ENCODE measurements at places on chromosomes 3 and 15. TPM values are rescaled to one million over a fixed set of nuclear protein-coding genes. Genes with fewer than 3 reads are reported as not detected.

GRCh38 chr3:9135526-9135925 is 113.9 kb downstream of the SRGAP3 start:
- H3K4me3 ChIP-seq = no peak overlapping the region
- H3K36me3 ChIP-seq = no peaks in the 10 kb centered on the region
- no peak overlapping the region for H3K27ac ChIP-seq
- no peak for DNase-seq
- peaks cover 5% of the 10 kb centered on the region for H3K27me3 ChIP-seq

DNA sequence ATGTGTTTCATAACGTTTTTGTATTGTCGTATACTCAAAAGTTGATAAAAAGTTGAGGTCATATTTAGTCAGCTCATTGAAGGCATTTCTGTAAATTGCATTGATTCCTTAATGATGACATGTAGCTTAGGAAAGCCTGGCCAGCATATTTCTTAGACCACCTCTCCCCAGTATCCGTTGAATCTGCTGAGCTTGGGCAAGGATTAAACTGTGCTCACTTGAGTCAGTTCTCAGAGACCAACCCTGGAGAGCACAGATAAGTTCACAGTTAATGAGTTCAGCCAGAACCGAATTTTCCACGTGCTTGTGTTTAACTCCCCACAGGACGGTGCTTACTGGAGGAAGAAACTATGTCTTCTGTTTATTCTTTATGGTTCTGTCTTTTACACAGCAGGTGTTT is 132.7 kb downstream of the SLC25A26 start:
- H3K27ac ChIP-seq = peak overlapping the region; percentile 100
- peak overlapping the region; percentile 85 for H3K4me3 ChIP-seq
- H3K36me3 ChIP-seq = no peaks in the 10 kb centered on the region

DNA sequence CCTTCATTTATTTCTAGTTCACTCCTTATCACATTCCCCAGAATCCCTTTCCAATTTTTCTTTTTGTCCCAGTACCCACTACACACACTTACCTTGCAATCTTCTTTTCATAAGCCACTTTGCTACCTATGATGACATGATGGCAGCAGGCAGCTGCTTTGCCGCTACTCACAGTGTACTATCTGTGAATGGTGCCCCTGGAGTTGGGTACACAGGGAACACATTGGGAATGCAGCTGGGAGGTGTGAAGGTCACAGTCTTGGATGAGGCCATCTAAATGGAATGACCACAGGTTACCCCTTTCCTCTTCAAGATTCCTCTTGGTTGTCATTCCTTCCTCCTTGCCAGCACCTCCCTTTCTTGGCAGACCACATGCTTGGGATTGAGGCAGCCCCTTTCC is 20.8 kb upstream of the TNIK start:
- peaks cover 17% of the 10 kb centered on the region for H3K4me1 ChIP-seq
- H3K4me3 ChIP-seq = peak overlapping the region; percentile 62
- no peaks in the 10 kb centered on the region for H3K27me3 ChIP-seq
- H3K36me3 ChIP-seq = no peaks in the 10 kb centered on the region

DNA sequence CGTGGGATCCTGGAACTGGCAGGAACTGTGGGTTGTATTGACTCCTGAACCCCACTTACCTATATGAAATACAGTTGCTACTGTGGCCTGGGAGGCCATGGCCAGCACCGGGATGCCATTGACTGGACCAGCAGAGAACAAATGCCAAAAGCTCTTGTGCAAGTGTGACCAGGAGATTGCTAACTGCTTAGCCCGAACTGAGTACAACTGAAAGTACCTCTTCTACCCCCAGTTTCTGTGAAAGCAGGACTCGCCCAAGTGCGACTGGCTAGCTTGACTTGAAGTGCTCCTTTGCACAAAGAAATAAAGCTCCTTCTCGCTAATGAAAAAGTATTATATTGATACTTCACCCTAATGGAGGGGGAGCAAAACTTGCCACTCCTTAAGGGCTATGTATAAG is 101.3 kb upstream of the ATP11B start:
- H3K36me3 ChIP-seq = no peaks in the 10 kb centered on the region
- peaks cover 8% of the 10 kb centered on the region for H3K27me3 ChIP-seq
- no peaks in the 10 kb centered on the region for H3K4me1 ChIP-seq
- no peak for DNase-seq
- no peak overlapping the region for H3K4me3 ChIP-seq

DNA sequence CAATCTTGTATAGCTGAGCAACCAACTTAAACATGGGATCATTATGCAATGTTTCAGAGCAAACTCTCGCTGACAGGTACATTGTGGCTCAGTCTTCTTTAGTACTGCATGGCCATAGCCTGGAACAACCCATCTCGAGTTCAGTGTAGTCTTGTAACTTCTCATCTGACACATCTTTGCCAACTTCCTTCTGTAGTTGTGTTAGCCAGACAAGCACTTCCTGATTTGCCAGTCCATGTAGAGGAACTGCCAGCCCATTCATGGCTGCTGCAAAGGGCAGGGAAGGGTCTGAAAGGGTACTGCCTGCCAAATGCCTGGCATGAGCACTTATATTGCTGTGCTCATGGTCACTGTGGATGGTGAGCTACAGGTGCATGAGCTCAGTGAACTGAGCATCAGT is 49.2 kb upstream of the CCDC54 start:
- no peaks in the 10 kb centered on the region for H3K4me1 ChIP-seq
- H3K36me3 ChIP-seq = no peaks in the 10 kb centered on the region
- peaks cover 3% of the 10 kb centered on the region for H3K27me3 ChIP-seq
- no peak overlapping the region for H3K4me3 ChIP-seq
- no peak for DNase-seq

GRCh38 chr3:57949785-57950615 is 58.2 kb upstream of the FLNB start:
- no peak overlapping the region for H3K4me3 ChIP-seq
- peaks cover 2% of the 10 kb centered on the region for H3K4me1 ChIP-seq
- DNase-seq = no peak
- H3K27ac ChIP-seq = no peak overlapping the region

GRCh38 chr3:110773413-110773954 is 298.1 kb upstream of the NECTIN3 start:
- DNase-seq = no peak
- no peaks in the 10 kb centered on the region for H3K36me3 ChIP-seq

DNA sequence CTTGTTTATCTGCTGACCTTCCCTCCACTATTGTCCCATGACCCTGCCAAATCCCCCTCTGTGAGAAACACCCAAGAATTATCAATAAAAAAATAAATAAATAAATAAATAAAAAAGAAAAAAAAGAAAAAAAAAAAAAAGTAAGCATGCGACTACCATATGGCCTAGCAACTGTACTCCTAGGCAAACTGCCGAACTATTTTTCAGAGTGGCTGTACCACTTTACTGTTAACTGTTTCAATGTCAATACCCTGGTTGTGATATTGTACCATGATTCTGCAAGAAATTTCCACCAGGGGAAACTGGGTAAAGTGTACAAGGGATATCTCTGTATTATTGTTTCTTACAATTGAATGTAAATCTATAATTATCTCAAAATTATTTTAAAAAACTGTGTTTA is 41.3 kb upstream of the MAP4 start:
- no peak overlapping the region for H3K4me3 ChIP-seq
- no peak overlapping the region for H3K27ac ChIP-seq
- no peak for DNase-seq
- H3K4me1 ChIP-seq = peaks cover 35% of the 10 kb centered on the region

DNA sequence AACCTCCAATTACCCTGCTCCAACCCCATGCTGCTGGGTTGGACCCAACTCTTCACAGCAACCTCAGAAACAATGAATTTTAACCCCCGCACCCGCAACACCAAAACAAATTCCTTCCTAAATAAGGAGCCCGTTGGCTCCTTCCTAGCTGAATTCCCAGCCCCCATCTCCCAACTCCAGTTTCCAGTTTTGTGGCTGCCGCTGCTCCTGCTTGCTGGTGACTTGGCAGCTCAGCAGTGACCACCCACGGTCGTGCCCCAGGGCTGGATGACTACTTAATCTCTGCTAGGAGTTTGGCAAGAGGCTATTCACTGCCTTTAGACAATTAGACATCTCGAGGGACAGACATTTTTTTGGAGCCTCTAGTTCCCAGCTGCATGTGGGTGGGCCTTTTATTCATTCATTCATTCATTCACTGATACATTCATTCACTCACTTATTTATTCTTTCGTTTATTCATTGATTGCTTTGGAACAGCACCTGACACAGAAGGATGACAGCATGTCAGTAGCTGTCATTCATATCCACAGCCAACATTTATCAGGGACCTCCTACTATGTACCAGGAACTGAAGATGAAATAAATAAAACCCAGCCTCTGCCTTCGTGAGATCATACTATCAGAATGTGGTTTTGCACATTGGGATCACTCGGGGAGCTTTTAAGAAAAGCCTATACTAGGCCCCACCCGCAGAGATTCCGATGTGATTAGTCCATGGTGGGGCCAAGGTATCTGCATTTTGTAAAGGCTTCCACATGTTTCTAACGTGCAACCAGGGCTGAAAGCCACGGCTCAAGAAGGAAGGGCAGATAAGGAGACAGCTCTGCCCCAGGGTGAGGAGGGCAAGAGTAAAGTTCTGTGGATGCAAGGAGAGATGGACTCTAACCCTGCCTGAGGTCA is 256.5 kb downstream of the SHQ1 start:
- H3K4me3 ChIP-seq = no peak overlapping the region
- no peak for DNase-seq
- no peak overlapping the region for H3K27ac ChIP-seq
- H3K4me1 ChIP-seq = no peaks in the 10 kb centered on the region

DNA sequence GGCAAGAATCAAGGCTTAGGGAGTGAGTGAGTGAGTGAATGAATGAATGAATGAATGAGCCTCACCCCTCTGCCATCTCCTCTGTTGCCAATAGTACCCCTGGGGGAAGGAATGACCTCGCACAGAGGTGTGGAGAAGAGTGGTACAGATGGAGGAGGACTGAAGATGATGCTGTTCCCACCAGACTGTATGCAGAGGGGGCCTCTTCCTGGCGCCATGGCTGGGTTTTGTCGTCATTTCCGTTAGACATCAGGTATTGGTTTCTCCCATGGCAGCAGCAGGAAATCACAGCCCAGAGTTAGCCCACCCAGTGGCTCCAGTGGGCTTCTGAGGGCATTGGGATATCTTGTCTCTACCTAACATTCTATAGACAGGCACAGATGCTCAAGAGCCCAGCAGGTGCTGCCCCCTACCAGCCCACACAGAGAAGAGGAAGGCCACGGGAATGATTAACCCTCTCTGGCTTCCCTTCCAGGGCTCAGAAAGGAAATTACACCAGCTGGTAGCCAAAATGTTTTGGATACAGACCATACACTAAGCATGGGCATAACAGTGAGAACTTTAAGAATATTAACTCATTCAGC is 109.8 kb upstream of the SLC6A11 start:
- H3K4me1 ChIP-seq = no peaks in the 10 kb centered on the region
- H3K36me3 ChIP-seq = no peaks in the 10 kb centered on the region
- H3K4me3 ChIP-seq = no peak overlapping the region
- DNase-seq = no peak
- H3K27me3 ChIP-seq = peaks cover 15% of the 10 kb centered on the region
- no peak overlapping the region for H3K27ac ChIP-seq

GRCh38 chr3:58020783-58021071 is 12.5 kb downstream of the FLNB start:
- H3K36me3 ChIP-seq = no peaks in the 10 kb centered on the region
- no peak overlapping the region for H3K4me3 ChIP-seq
- H3K27me3 ChIP-seq = no peaks in the 10 kb centered on the region
- peaks cover 22% of the 10 kb centered on the region for H3K4me1 ChIP-seq
- no peak for DNase-seq

- no peak for DNase-seq
- no peak overlapping the region for H3K27ac ChIP-seq
- H3K27me3 ChIP-seq = no peaks in the 10 kb centered on the region
- peaks cover 72% of the 10 kb centered on the region for H3K4me1 ChIP-seq
Measured at GRCh38 chr3:149018247-149018646, 26.9 kb downstream of the GYG1 start.

DNA sequence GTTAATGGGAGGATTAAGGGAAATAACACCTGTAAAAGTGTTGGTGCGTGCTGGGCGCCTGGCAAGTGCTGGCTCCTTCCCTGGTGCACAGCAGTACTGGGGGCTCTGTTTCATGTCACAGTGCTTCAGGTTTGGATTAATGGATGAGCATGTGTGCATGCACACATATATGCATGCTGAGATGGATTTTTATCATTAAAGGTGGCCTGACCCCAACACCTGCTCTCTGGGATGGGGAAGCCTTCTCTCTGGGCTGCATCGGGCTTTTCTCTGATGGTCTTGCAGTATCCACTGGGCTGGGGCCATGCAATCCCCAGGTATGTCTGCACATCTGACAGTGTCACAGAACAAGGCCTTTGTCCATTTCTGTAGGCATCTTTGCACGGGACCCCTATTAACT is 127.5 kb upstream of the PLXNA1 start:
- peaks cover 3% of the 10 kb centered on the region for H3K27me3 ChIP-seq
- H3K36me3 ChIP-seq = peaks cover 17% of the 10 kb centered on the region
- no peak overlapping the region for H3K27ac ChIP-seq
- no peak for DNase-seq
- no peaks in the 10 kb centered on the region for H3K4me1 ChIP-seq
- no peak overlapping the region for H3K4me3 ChIP-seq

GRCh38 chr15:65783872-65784271 is 8.2 kb downstream of the DENND4A start:
- H3K4me1 ChIP-seq = peaks cover 45% of the 10 kb centered on the region
- peaks cover 3% of the 10 kb centered on the region for H3K27me3 ChIP-seq

GRCh38 chr15:58437531-58438105 is 5.8 kb downstream of the LIPC start:
- H3K4me3 ChIP-seq = no peak overlapping the region
- no peak overlapping the region for H3K27ac ChIP-seq
- H3K4me1 ChIP-seq = peaks cover 38% of the 10 kb centered on the region
- H3K27me3 ChIP-seq = no peaks in the 10 kb centered on the region
- H3K36me3 ChIP-seq = no peaks in the 10 kb centered on the region

GRCh38 chr3:54863366-54863765 is 64.5 kb downstream of the LRTM1 start:
- H3K4me1 ChIP-seq = no peaks in the 10 kb centered on the region
- no peak for DNase-seq
- H3K36me3 ChIP-seq = no peaks in the 10 kb centered on the region

DNA sequence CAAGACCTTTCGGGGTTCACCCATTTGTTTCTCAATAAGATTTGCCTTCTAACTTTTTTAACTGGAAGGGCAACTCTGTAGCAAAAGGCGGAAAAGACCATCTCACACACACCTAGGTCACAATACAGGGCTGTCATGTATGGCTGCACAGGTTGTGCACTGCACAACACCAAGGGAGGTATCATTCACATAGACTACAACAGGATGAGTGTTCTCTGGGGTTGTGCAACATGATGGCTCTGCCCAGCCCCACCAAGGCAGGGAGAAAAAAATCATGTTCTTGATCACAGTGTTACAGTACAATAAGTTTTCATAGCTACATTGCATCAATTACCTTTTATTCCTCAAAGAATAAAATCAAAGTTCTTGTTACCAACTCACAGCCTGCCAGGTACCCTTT is 52.8 kb downstream of the ANXA2 start:
- DNase-seq = no peak
- no peak overlapping the region for H3K4me3 ChIP-seq
- H3K27ac ChIP-seq = no peak overlapping the region

ZNF662 gene
- polyA plus RNA-seq = not detected

GPX1 gene
- polyA plus RNA-seq = 194 TPM

CA12 gene
- not detected for polyA plus RNA-seq

All from immature natural killer cell (primary cell).